Activated naive CD4-positive, alpha-beta T cell treated with anti-CD3 and anti-CD28 coated beads, Interleukin-2, amount 10 ng/mL, durations not matched to agents 5 hours and 36 hours (primary cell): ENCODE measurements at places on chromosomes 11 and 22. TPM values are rescaled to one million over a fixed set of nuclear protein-coding genes. Genes with fewer than 3 reads are reported as not detected.

The LRRN4CL gene
- total RNA-seq: 0.14 TPM

The MRGPRX4 gene
- total RNA-seq: not detected

The PDGFB gene
- total RNA-seq: 2.4 TPM

The GLB1L3 gene
- 7.8 TPM for total RNA-seq

The SLC29A2 gene
- 16.2 TPM for total RNA-seq

The RFPL1 gene
- not detected for total RNA-seq

The ENTHD1 gene
- total RNA-seq: not detected

The ELFN2 gene
- 0.53 TPM for total RNA-seq

The CDKN1C gene
- 0.96 TPM for total RNA-seq

The TIGD3 gene
- 0.81 TPM for total RNA-seq

The C2CD3 gene
- total RNA-seq: 29.0 TPM

The DEUP1 gene
- not detected for total RNA-seq

The SAA4 gene
- not detected for total RNA-seq

The KLHL35 gene
- 0.78 TPM for total RNA-seq

The CCDC89 gene
- 0.79 TPM for total RNA-seq

The HEPN1 gene
- total RNA-seq: not detected

The SLC5A4 gene
- total RNA-seq: not detected

The C22orf15 gene
- total RNA-seq: 2.2 TPM

The HBD gene
- total RNA-seq: not detected

The KIAA1671 gene
- total RNA-seq: 12.7 TPM

The NPAS4 gene
- 0.05 TPM for total RNA-seq

The OR2AG2 gene
- total RNA-seq: not detected

The CRYBA4 gene
- not detected for total RNA-seq

The OPCML gene
- total RNA-seq: not detected

The XPNPEP3 gene
- 13.1 TPM for total RNA-seq

The C11orf86 gene
- not detected for total RNA-seq

The MED15 gene
- total RNA-seq: 185 TPM

The TECTA gene
- total RNA-seq: 0.20 TPM

The FERMT3 gene
- total RNA-seq: 203 TPM

The SNU13 gene
- 155 TPM for total RNA-seq

The OR10D3 gene
- total RNA-seq: not detected

The OSBP2 gene
- 1.0 TPM for total RNA-seq

The SYT8 gene
- not detected for total RNA-seq
